ENCODE measurements at places on chromosomes 7 and 10.

DNA sequence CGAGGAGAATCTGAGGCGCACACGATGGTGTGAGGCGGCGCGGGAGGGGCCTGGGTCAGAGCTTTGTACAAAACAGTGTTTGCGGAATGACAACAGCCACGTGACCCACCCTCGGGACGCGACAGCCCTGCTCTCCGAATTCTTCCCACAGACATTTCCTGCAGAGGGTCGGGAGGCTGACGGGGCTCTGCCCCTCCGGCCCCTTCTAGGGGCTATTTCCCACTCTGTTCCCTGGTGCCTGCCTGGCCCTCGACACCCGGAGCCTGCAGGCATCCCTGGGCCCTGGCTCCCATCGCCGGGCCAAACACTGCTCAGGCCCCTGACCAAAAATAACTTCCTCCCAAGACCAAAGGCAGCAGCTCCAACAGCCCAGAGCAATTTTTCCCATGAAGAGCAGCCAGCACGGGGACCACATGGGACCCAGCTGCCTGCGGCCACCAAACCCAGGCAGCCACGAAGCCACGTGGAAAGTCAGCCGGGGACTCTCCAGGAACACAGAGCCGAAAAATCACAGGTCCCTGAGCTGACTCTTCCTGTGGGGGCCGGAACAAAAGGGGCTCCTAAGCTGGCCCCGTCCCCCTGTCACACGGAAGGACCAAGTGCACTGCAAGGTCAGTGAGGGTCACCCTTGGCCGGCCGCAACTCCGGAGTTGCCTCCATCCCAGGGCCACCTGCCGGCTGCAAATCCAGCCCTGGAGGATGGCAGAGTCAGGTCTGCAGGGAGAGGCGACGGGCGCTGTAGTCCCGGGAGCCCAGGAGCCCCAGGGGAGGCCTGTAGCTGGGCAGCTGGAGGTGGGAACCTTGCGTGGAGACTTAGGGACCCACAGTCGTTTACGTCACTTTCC, 42.0 kb downstream of the PAPOLB start:
- DNase-seq, result no peak

GRCh38 chr7:82481499-82482097, 38.0 kb upstream of the CACNA2D1 start:
- no peak for DNase-seq

DNA sequence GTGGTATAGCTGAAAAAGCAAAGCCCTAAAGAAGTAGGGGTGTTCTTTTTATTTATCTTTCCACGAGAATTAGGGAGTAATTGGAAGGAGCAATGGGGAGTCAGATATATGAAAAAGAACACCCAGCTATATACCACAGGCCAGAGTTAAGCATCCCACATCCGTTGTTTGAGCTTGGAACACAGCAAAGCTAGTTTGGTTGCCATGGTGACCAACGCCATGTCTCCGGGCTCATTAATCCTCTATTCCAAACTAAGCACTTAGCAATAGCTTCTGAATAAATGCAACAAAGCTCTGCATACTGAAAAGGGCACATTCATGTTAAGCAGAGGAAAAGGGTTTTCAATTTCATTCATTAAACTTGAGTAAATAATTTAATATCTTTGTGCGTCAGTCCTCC, 23.5 kb downstream of the ASB4 start:
- no peak for DNase-seq

GRCh38 chr7:110673148-110673547, 417.8 kb upstream of the LRRN3 start:
- no peak for DNase-seq

DNA sequence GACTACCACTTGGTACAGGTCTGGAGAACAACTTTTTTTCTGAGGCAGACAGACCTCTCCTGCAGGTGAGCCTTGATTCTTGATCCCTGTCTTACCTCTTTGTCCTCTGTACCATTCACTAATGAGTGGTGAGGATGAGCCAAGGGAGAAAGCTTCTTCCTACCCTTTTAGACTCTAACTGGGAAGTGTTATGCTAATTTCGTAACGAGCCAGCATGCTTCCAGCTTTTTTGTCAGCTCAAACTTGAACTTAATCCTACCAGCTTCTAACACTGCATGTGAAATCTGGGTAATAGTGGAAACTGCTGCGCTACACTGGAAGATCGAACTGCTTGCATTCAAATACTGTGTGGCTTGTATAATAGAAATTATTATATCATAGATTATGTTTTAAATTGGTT, 87.0 kb downstream of the NEUROD6 start:
- no peak for DNase-seq

- no peak for DNase-seq
Observed at GRCh38 chr10:93600446-93601145, 439 bp downstream of the RBP4 start.

DNA sequence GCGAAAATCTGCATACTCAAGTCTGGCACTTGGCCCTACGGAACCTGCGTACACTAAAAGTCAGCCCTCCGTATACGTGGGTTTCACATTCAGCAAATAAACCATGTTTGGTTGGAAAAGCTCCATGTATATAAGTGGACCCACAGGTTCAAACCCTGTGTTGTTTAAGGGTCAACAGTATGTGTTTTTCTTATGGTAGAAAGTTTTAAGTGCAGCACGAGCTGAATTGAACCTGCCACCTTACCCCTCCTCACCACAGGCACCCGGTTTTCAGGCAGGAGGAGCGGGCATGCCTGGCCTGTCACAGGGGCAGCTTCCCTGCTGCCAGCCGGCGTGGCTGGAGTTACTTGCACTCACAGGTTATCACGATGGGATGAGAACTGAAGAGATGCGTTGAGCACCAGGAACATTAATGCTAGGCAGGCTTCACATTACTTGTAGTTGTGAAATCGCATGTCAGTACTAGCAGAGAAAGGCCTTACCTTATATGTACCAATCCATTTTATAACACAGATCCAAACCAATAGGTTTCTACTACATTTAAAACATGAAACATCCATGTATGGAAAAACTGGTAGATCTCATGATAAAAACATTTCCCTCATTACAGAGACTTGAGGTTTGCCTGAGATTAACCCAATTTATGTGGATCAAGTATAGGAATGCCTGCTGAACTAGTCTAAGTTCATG, 12.9 kb downstream of the INSIG1 start:
- DNase-seq, result no peak

GRCh38 chr7:50085344-50085743, 7.7 kb downstream of the ZPBP start:
- DNase-seq, result no peak

DNA sequence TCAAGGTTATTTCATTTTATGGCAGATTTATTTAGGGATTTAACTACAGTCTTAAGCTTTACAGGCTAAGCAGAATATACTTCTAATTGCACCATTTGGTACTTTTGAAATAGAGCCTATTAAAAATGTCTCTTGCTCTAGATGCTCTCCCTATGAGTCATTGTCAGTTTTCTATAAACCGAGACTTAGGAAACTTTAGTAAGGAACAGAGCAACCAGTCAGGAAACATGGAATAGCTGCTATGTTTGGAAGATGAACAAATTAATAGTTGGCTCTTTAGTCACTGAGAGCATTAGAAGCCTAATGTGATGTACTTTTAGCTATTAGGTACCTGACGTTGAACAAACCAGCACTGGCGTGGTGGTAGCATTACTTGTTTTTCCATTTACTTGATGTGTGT, 35.3 kb downstream of the INPP5F start:
- DNase-seq, result no peak

DNA sequence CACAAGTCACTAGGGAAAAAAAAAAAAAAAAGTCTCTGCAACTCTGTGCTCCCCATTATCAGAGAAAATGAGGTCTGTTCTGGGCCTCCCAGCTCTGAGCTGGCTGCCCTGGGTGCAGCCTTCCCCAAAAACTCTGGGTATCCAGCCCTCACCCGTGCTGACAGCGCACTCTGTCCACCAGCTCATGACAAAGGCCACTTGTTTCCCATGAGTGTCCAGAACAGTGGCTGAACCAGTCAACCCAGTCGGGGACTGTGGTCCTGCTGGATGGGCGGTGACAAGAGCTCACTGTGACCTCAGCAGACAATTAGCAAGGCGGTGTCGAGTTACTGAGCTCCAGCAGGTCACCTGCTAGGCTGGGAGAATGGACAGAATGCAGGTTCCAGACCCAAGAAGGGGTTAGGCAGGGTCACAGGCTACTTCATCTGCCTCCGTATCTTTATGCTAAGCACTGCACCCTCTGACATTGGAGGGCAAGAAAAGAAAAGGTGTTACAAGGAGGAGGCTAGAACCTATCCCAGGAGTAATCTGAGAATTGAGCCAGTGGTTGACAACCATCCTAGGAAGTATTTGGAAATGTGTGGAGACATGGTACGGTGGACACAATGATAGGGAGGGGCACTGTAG, 37.2 kb downstream of the DLG5 start:
- DNase-seq, result no peak

- DNase-seq, result no peak
Observed at GRCh38 chr7:139382439-139382838, 22.7 kb downstream of the LUC7L2 start.

- no peak for DNase-seq
Observed at GRCh38 chr7:122468945-122469344, 164.4 kb upstream of the FEZF1 start.

DNA sequence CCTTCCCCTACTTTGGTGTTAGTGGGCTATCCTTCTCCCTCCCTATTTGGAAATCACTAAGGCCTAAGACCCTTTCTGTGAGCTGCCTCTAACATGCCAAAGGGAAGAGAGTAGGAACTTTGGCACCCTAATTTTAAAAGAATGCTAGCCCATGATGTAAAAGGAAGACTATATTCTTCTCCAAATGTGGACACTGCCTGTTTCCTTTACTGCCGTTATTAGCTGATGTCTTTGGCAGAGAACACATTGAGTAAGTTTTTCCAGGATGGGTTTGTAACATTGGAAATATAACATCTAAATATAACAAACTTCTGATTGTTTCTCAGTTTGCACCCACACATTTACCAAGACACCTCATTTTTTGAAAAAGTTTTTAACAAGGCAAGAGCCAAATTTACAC, 56.9 kb upstream of the TNKS2 start:
- no peak for DNase-seq

GRCh38 chr7:116727432-116728009, 55.5 kb downstream of the MET start:
- DNase-seq, result no peak

- no peak for DNase-seq
Observed at GRCh38 chr10:118581340-118581739, 14.1 kb downstream of the PRLHR start.

GRCh38 chr7:76292213-76292573, 10.3 kb upstream of the HSPB1 start:
- DNase-seq, result no peak

DNA sequence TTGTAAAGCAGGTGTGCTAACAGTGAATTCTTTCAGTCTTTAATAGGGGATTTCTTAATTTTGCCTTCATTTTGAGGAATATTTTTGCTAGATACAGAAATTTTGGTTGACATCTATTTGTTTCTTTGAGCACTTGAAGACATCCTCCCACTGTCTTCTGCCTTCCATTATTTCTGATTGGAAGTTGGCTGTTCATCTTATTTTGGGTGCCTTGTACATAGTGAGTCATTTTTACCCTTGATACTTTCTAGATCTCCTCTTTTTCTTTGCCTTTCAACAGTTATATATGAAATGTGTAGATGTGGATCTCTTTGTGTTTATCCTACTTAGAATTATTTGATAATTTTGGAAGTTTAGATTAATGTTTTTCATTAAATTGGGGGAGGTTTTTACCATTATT, 631.0 kb downstream of the AUTS2 start:
- DNase-seq, result no peak

- no peak for DNase-seq
Observed at GRCh38 chr7:121557034-121557892, 161.2 kb upstream of the FAM3C start.

DNA sequence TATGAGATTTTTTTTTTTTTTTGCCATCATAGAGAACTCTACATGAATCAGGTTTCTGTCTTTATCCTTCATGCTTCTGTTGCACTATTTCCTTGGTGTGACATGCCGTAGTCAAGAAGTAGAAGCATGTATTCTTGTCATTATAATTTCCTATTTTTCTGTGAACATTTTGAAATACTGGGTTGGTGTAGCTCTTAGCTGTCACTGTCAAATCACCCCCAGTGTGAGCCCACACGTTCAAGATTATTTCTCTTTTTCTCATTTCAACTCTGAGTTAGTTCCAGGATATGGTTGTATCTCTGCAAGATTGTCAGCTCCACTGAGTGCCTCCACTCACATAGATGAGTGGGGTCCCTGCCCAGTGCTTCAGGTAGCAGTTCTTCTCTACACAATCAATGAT, 209.5 kb downstream of the NRG3 start:
- DNase-seq, result no peak

- no peak for DNase-seq
Observed at GRCh38 chr7:156184164-156184563, 371.9 kb upstream of the SHH start.

GRCh38 chr7:6395898-6396595, 51.7 kb downstream of the DAGLB start:
- DNase-seq, result no peak

GRCh38 chr10:61871487-61871886, 30.0 kb upstream of the ARID5B start:
- DNase-seq, result no peak

DNA sequence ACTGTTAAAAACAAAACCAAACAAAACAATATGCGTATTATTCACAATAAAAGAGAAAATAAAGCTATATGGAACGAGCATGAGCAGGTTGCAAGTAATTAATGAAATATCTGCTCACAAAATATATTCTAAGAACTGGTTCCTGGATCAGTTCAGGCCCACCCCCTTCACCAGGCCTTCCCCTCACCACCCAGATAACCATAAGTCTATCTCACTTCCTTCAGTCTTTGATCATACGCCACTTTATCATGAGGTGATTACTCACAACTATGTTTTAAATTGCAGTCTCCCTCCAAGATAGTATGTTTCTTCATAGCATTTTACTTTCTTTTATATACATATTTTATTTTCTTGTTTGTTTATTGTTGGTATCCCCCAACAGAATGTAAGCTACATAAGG, 263.1 kb upstream of the HGF start:
- no peak for DNase-seq

- DNase-seq, result no peak
Observed at GRCh38 chr7:33743594-33743993, 161.7 kb upstream of the BMPER start.

DNA sequence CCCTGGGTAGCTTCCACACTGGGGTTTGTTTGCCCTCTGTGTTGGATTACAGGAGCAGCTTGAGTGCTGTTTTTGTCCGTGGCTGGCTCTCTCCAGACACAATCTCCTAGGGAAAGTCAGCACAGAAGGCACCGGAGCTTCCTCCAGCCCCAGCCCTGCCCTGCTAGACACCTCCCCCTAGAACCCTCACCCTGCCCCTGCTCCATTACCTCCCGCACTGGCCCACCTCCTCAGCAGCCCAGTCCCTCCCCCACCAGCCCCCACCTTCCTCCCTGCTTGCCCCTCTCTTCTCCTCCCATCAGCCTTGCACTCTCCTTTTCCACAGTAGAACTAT, 130.5 kb downstream of the ADCY1 start:
- DNase-seq, result no peak

DNA sequence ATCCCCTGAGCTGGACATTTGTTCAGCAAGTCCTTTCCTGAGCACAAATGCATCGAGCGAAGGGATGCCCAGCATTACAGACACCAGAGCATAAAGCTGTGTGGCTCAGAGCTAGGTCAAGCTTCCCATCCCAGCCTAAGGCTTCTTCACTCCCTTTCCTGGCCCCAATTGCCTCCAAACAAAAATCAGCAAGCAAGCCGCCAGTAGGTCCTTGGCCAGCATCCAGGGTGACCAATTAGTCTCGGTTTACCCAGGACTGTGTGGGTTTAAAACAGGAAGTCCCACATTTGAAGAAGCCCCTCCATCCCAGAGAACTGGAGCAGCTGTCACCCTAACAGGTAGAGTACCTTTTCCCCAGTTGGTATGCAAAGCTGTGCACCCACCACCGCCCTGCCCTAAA, 51.2 kb downstream of the PRKAG2 start:
- no peak for DNase-seq

All from stimulated activated naive CD8-positive, alpha-beta T cell treated with anti-CD3 and anti-CD28 coated beads, Interleukin-15, Interleukin-2, amounts not matched to agents 100 U/mL and 50 U/mL, for 24 hours (primary cell).